Activated naive CD8-positive, alpha-beta T cell treated with anti-CD3 and anti-CD28 coated beads, Interleukin-2, amount 10 ng/mL, durations not matched to agents 7 days and 5 days (primary cell): ENCODE measurements at places on chromosomes 11 and 22. TPM values are rescaled to one million over a fixed set of nuclear protein-coding genes. Genes with fewer than 3 reads are reported as not detected.

BIRC3 gene
- 55.0 TPM for total RNA-seq

PIK3C2A gene
- total RNA-seq: 27.6 TPM

PRG2 gene
- total RNA-seq: 0.25 TPM

TRIM51 gene
- not detected for total RNA-seq

DNA sequence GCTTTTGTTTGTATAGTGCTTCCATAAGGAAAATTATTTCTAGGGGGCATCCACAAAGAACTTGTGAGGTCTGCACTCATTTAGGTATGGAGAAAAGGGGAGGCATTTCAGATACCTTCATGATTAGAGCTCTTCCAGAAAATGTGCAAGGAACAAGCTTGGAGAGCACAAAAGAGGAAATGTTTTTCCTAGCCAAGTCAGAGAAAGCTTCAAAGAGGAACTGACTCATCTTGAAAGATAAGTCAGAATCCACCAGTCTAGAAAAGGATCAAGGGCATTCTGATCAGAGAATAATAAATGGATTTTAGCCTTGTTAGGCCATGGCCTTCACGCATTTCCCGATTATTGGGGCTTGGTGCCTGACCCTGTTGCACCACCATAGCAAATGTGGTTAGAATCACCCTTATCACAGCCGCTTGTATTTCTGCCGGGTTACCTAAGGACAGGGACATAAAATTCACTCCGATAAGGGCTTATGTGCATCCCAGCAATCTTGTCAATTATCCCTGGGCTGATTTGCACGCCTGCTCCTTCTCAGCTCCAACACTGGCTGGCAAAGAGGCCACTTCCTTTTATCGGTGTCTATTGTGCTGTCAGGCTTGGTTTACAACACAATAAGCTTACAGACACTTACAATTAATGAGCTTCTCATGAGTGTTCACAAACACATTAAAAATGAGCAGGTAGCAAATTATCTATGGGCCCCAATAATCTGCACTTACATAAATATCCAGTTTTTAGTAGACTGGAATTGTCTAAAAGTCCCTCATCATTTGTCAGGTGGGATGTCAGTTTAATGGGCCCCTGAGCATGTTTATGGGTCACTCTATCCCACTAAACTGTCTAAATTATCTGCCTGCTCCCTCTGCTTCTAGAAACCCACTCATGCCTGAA, 613.5 kb downstream of the SOX6 start:
- DNase-seq: no peak

GRCh38 chr11:80524349-80524748, 1083.5 kb upstream of the TENM4 start:
- DNase-seq: no peak

- DNase-seq: no peak
Measured at GRCh38 chr11:47415949-47416472, 7.6 kb downstream of the SLC39A13 start.
